ENCODE measurements at places on chromosomes 11 and 22.

DNA sequence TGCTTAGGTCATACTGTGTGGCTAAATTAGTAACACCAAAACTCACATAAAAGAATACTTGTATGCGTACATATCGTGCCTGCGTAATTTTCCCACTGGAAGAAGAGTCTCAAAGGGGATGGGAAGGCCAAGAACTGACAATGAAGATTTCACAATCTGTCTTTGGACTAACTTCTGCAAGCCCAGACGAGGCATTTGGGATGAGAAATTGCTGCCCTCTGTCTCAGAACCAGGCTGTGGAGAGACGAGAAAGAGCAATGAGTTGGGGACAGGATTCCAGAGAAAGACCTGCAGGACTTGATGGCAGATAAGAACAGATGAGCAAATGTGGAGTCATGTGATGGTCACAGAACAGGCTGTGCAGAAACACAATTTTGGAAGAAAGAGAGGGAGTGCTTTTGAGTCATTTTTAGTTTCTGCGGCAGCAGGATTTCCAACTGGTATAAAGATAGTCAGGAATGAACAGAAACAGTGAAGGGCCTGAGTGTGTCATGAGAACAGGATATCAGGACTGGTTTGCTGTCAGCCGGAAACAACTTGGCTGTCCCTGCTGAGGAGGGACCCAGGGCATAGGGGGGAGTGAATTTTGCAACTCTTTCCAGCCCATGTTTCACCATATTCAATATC, 82.7 kb upstream of the CTSC start:
- DNase-seq: no peak

DNA sequence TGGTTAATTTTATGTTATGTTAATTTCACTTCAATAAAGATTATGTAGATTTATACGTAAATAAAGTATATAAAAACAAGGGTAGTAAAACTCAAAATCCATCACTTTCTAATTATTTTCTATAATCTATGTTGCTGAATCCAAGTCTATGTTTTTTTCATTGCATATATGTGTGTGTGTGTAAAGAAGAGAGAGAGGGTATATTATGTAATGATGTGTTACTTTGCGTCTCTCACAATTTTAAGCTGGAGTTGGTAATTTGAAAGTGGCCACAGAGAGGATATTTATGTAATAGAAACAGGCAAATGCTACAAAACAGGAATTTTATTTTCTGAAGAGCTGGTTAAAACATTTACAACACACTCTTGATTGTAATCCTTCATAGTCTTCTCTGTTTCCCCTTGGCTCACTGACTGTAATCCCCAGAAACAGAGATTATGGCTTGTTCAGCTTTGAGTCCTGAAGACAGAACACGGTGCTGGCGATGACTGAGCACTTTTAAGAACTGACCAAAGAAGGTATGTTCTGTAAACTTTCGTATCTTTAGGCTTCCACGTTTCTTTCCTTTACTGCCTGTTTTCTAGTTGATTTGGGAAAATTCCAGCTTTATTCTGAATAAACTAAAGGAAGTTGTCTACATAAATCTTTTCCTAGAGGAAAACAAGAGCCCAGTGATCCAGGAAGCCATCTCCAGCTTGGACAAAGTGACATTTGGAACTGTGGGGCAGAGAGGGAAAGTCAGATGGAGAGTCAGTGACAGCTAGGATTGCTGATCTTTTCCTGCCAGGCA, 43.6 kb downstream of the OR2AG2 start:
- no peak for DNase-seq

DNA sequence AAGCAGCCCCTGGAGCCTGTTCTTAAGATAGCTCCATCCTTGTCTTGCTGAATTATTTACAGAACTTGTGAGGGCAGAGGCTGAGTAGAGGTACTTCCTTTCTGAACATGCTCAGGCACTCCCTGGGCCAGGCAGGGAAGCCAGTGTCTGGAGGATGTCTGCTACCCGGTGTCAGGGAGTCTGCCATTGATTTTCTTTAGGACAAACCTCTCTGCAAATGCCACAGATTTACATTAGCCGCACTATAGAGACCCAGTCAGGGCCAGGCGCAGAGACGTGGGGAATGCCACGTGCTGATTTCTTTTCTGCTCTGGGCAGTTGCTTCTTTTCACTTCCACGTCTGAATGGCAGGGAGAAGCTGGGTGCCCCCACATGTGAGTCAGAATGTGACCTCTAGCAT, 585.5 kb downstream of the NTM start:
- DNase-seq: no peak

- DNase-seq: no peak
Observed at GRCh38 chr11:74288911-74289310, 22.5 kb downstream of the P4HA3 start.

- no peak for DNase-seq
Observed at GRCh38 chr22:27231266-27231665, 570.3 kb downstream of the MN1 start.

DNA sequence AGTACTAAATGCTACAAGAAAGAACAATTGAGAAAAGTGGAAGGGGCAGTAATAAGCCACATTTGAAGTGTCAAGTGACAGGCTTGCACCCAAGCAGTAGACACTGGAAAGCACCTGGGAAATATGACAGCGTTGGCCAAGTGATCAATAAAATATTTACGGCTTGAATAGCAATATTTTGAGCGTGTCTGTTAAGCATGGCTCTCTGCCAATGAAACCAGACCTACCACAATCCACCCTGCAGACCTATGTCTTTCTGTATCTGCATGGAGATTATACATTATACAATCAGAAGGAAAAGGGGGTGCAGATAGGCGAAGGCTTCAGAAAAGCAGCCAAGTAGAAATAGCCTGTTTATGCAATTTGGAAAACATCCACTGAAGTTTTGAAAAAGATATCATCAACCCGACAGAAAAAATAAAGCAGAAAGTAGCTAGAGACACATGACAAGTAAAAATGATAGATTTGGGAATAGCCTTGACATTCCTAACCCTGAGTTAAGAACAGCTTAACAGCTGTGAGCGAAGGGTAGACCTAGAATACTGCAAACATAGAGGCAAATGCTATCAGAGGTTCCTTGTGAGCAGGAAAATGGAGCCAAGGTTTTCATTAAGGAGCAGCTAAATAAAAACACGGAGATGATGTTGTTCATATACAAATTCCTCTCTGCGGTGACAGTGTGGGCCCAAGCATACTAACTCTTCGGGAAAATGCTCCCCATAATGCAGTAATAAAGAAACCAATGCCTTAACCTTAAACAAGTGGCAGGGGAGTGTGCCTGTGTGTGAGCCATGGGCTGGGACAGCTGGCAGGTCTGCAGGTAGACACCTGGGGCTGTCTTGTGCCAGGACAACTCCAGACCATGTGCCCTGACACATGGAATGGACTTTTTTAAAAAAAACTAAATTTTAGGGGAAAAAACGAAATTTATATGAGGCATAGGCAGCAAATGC, 71.3 kb downstream of the ETS1 start:
- DNase-seq: no peak

GRCh38 chr11:103322821-103323220, 213.6 kb downstream of the DYNC2H1 start:
- DNase-seq: no peak

GRCh38 chr11:95576146-95576845, 213.3 kb downstream of the FAM76B start:
- no peak for DNase-seq
